Activated CD8-positive, alpha-beta memory T cell treated with anti-CD3 and anti-CD28 coated beads, Interleukin-2, amount 50 U/mL, for 4 hours (primary cell): ENCODE measurements at places on chromosomes 5 and 9.

DNA sequence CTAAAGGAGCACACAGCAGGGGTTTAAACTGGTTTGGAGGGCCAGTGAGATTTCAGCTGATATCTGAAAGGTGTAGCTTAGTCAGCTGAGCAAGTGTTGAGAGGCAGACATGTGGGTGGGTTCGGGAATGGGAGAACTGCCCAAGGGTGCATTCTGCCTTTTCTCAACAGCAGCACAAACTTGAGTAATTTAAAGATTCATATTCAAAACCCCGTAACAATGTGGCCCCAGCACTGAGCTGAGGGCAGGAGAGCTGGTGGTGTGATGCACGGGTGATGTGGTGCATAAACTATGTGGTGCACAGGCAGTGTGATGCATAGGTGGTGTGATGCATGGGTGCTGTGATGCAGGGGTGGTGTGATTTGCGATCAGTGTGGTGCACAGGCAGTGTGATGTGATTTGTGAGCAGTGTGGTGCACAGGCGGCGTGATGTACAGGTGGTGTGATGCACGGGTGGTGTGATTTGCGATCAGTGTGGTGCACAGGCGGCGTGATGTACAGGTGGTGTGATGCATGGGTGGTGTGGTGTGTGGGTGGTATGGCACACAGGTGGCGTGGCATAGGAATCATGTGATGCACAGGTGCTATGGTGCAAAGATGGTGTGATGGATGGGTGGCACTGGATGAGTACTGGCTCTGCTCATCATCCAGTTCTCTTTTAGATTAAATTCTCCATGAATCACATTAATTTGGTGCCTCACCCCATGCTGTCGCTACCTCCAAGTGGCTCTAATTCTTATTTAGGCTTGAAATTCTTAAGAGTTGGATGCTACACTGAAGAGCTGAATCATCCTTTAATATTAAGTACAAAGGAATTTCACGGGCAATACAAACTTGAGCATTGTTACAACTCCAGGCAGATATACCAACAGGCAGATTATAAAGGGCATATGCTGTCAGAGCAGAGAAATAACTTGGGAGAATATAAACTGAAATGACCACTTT lies 53.6 kb downstream of the DAP start:
- DNase-seq = no peak

- DNase-seq = no peak
Observed at GRCh38 chr9:135023088-135023785, 64.2 kb upstream of the OLFM1 start.

- no peak for DNase-seq
Observed at GRCh38 chr9:125262294-125262991, 817 bp downstream of the GAPVD1 start.

DNA sequence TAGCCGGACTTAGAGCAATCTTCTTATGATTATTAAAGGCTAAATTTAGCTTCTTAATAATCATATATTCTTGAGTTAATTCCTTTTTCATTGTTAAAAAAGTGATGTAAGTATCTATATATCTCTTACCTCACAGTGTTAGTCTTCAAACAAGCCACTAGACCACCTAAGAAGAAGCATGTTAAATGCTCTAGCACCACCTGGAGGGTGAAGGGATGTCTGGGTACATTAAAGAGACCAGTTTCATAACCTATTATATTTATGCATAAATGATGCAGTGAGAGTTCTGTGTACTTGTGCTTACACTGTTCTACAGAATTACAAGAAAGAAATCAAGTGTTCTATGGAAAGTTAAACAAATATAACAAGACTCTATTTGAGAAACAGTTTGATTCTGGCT lies 55.9 kb upstream of the SLCO6A1 start:
- DNase-seq = no peak

DNA sequence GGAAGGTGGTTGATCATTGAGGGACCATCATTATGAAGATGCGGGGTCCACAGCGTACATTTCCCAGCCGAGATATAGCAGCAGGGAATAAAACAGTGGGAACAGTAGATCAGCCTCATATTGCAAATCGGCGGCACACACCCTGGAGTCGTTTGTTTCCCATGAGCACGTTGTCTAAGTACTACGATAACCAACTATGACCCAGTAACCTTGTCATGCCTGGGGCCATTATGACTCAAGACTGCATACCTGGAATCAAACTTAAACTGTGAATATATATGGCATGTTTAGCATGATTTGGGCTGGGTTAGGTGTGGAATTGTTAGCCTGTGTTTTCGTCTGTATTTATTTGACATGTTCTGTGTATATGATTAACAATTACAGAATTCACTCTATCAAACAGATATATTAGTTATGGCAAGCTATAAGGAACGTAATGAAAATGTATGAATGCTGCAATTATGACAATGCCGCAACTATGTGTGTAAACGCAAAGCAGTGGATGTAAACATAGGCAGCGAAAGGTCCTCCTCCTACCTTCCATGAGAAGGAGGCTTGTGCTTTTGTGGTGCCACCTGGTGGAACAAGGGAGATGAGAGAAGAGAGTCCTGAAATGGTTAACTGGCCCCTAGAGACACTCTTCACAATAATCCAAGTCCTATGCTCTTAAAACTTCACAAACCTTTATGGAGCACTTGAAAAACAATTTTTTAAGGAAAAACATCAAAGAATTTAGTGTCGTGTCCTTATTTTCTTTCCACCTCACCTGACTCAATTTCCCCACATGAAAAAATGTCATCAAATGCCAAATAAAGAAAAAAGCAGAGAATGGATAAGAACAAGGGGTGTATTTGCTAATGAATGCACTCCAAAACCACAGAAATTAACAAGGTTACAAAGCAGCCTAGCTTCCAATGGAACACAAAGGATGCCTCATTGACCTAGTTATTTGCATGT lies 47.1 kb downstream of the SEMA5A start:
- DNase-seq = no peak

- no peak for DNase-seq
Observed at GRCh38 chr5:139912158-139912557, 116.5 kb downstream of the PSD2 start.

DNA sequence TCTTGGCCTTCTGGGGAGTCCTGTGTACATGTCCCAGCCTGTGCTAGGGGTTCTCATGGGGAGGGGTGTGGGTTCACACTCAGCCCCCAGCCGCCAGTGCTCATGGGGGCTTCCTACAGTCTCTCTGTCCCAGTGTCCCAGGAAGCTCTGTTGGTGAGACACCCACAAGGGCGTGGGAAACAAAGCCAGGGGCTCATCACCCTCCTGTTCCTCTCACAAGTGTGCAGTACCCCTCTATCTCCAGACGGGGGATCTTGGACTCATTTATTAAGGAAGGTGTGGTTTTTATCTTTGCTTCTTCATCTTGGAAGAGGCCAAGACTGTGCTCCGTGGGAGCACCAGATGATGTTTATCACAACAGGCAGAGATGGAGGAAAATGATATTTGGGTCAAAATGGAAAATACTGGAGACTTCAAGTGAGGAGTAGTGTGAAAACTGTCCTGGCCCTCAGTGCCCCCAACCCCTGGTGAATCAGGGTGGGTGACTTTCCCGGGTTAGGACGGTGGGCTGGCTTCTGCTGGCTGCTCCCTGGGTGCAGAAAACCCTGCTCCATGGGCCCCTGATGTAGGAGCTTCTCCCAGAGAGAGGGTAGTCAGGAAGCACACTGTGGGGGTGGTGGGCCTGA lies 15.2 kb downstream of the TMEM171 start:
- no peak for DNase-seq

- DNase-seq = no peak
Observed at GRCh38 chr9:98852961-98853360, 45.5 kb downstream of the GALNT12 start.

- no peak for DNase-seq
Observed at GRCh38 chr5:75199946-75200345, 36.7 kb downstream of the ANKRD31 start.

- no peak for DNase-seq
Observed at GRCh38 chr9:91391412-91391811, 29.7 kb upstream of the AUH start.

- DNase-seq = no peak
Observed at GRCh38 chr5:78827725-78828124, 157.4 kb downstream of the ARSB start.

GRCh38 chr5:57825031-57825686 lies 342.5 kb upstream of the ACTBL2 start:
- no peak for DNase-seq

DNA sequence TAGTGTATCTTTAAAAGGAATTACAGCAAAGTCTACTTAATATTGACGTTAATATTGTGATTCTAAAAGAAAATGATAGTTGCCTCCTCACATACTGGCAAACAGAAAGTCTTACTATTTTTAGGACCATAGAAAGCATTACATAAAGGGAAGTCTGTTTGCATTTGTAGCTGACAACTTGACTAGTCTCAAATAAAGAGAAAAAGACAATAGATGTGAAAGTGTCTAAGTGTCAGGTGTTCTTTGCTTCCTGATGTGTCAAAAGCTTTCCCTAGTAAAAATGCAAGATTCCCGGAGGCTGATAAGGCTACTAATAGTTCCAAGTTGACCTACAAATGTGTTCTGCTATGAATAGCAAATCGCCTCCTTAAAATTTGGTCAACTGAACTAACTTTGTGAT lies 259.7 kb downstream of the CDH10 start:
- DNase-seq = no peak

DNA sequence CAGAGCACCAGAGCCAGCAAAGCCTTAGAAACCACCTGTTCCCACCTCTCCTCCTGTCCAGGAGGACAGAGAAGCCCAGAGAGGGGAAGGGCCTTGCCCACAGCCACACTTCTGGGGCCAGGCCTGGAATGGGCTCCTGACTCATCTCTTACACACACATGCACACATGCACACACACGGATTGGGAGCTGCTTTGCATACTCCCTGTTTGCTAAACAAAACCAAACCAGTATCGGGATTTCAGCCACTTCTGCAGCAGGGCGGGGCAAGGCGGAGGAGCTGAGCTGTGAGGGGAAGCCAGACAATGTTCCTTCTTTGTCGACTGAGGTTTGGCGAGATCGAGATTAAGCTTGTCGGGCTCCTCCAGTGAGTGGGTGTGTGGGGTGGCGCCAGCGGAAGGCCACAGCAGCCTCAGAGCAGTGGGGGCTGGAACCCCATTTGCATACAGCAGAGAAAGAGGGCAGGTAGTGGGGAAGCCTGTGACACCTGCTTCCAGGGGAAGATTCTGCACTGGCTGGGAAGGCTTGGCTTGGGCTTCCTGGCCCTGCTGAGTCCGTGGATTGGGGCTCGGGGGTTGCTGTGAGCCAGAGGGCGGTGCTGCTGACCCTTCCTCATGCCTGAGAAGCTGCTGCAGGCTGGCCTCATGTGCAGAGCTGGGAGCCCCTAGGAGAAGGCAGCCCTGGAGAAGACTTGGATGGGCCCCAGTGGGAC lies 16.1 kb downstream of the GFI1B start:
- no peak for DNase-seq

DNA sequence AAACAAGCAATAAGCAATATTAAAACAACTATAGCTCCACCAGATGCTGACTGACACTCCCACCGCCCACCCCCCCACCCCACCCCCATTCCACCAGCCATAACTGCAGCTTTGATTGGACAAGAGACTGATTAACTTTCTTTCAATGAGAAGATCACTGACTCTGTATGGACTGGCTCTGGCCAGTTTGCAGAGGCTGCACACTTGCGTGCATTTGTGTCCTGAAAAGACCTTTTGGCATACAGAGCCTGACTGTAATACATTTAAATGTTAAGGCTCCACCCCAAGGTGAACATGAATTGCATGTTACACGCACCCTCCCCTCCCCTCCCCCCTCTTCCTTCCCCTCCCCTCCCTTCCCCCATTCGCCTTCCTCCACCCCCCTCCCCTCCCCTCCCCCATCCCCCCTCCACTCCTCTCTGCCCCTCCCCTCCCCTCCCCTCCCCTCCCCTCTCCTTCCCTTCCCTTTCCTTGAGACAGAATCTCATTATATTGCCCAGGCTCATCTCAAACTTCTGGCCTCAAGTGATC lies 31.1 kb downstream of the FGD3 start:
- DNase-seq = no peak

GRCh38 chr5:173243831-173244305 lies 8.9 kb upstream of the NKX2-5 start:
- no peak for DNase-seq

- no peak for DNase-seq
Observed at GRCh38 chr9:131892162-131892707, 152.4 kb upstream of the RAPGEF1 start.

GRCh38 chr9:125355601-125356000 lies 94.0 kb downstream of the GAPVD1 start:
- no peak for DNase-seq

DNA sequence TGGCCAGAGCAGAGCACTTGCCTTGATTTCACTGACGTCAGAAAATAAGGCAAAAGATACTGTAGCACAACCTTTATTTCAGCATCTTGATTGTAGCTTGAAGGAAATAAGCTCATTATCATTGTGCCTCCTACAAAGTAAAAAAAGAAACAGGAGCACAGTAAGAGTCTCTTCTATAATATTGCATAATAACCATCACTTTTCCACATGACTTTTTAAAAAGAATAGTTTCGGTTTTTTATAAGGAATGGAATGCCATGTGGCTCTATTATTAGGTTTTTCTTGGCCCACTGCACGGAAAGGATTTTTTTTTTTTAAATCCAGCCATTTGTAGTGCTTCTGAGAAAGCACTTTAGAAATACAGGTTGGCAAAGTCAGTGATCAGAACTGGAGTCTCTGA lies 655.3 kb downstream of the LRRC70 start:
- DNase-seq = no peak

- DNase-seq = no peak
Observed at GRCh38 chr5:177425196-177425800, 1.2 kb upstream of the GRK6 start.

GRCh38 chr5:42927730-42928129 lies 112.4 kb downstream of the ANXA2R start:
- no peak for DNase-seq

GRCh38 chr5:136001466-136001981 lies 27.3 kb upstream of the TGFBI start:
- no peak for DNase-seq

DNA sequence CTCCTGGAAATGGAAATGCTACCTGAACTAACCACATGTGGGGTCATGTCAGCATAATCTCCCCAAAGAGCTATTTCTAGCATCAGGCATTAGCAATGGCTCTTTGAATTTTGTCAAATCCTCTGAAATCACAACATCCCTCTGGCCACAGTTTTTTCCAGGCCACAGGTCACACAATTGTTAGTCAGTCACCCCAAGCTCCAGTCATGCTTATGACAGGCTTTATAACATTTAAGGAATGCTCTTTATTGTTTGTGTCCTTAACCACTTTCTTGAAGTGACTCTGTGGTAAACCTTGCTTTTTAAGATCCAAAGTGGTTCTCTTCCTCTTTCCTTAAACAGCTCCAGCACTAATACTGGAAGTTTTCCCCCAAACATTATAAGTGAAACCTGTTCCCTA lies 169.2 kb upstream of the HMHB1 start:
- DNase-seq = no peak

DNA sequence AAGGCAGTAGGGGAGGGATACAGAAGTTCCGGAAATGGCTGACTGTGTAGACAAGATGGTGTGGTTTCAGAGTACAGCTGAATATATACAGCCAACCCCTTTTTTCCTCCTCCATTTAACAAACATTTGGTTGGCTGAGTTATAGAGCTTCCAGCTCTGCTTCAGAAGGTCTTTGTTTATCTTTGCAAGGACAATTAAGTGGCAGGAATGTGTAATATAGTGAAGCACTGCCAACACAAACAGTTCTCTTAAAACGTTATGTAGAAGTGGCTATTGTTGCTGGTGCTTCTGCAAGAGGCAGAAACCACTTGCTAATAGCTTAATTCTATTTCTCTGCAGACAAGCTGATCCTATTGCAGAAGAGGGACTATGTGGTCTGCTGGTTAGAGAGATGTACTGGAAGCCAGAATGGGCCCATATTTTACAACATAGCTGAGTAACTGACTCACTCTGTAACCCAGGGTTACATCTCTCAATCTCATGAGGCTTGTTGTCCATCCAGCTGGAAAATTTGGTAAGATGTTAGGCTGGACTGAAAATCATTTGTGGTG lies 62.7 kb upstream of the OSMR start:
- no peak for DNase-seq
